ENCODE measurements at places on chromosomes 4 and X. TPM values are rescaled to one million over a fixed set of nuclear protein-coding genes. Genes with fewer than 3 reads are reported as not detected.

Gene PPA2
- polyA plus RNA-seq: 111 TPM

Gene CHM
- 7.1 TPM for polyA plus RNA-seq

Gene GPR82
- polyA plus RNA-seq: 0.02 TPM

Gene KLHL4
- polyA plus RNA-seq: 0.25 TPM

Gene FDCSP
- not detected for polyA plus RNA-seq

Gene TMEM154
- polyA plus RNA-seq: 0.16 TPM

Gene ZNF157
- polyA plus RNA-seq: 0.09 TPM
